Activated naive CD8-positive, alpha-beta T cell treated with anti-CD3 and anti-CD28 coated beads for 36 hours (primary cell): ENCODE measurements at places on chromosomes 7 and 10. TPM values are rescaled to one million over a fixed set of nuclear protein-coding genes. Genes with fewer than 3 reads are reported as not detected.

Gene GIGYF1
- total RNA-seq: 45.2 TPM

Gene JAZF1
- total RNA-seq: 7.4 TPM

Gene LRRC17
- not detected for total RNA-seq

Gene BAZ1B
- 108 TPM for total RNA-seq

- no peak for DNase-seq
Measured at GRCh38 chr7:113904521-113904920, 14.3 kb downstream of the PPP1R3A start.

DNA sequence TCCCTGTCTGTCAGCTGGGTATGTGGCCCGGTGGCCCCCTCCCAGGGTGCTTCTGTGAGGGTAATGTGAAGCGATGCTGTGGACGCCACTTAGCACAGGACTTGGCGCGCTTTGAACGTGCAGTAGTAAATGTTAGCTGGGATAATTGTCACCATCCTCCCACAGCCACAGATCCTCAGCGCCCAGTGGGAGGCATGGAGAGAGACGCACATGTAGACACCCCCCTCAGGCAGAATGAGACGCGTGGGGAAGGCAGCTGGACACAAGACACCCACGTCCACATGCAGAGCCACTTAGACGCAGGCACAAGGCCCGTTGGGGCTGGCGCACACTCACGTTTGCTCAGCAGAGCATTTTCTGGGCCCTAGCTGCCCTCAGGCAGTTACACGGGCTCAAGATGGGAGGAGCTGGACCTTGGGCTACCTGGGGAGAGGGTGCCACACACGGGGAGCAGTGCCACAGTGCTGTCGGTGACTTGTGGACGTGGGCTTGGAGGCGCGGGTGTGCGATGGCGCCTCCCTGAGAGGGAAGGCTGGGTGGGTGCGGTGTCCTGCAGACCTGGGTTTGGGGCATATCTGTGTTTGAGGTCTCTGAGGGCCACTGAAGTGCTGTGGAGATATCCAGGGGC is 26.4 kb downstream of the ADCYAP1R1 start:
- DNase-seq: no peak

DNA sequence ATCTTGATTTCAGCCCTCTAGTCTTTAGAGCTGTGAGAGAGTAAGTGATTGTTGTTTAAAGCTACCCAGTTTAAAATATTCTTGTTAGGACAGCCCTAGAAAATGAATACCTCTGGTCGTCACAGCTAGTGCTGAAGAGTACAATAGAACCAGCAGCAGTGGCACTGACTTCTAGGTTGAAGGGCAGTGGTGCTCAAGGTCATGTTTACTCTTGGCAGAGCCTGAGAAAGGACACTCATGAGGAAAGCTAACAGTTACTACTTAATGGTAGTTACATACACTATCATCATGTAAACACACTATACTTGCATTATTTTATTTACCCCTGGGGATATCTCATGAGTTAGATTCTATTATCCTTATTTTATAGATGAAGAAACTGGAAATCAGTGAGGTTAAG is 323.0 kb downstream of the SH2D4B start:
- DNase-seq: no peak

- no peak for DNase-seq
Measured at GRCh38 chr10:48466611-48467240, 138.1 kb downstream of the ARHGAP22 start.

GRCh38 chr10:123865350-123865749 is 26.3 kb downstream of the CPXM2 start:
- no peak for DNase-seq

DNA sequence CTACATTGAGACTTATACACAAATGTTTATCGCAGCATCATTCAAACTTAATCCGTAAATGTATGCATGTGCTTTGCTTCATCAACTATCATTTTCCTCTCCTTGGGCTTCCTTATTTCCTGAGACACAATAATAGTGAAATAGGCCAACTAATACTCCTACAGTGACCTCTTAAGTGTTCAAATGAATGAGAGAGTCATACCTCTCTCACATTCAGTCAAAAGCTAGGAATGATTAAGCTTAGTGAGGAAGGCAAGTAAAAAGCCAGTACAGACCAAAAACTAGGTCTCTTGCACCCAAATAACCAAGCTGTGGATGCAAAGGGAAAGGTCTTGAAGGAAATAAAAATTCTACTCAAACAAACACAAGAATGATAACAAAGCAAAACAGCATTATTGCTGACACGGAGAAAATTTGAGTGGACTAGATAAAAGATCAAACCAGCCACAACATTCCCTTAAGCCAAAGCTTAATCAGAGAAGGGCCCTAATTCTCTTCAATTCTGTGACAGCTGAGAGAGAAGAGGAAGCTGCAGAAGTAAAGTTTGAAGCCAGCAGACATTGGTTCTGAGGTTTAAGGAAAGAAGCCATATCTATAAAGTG is 72.3 kb downstream of the GLCCI1 start:
- no peak for DNase-seq

DNA sequence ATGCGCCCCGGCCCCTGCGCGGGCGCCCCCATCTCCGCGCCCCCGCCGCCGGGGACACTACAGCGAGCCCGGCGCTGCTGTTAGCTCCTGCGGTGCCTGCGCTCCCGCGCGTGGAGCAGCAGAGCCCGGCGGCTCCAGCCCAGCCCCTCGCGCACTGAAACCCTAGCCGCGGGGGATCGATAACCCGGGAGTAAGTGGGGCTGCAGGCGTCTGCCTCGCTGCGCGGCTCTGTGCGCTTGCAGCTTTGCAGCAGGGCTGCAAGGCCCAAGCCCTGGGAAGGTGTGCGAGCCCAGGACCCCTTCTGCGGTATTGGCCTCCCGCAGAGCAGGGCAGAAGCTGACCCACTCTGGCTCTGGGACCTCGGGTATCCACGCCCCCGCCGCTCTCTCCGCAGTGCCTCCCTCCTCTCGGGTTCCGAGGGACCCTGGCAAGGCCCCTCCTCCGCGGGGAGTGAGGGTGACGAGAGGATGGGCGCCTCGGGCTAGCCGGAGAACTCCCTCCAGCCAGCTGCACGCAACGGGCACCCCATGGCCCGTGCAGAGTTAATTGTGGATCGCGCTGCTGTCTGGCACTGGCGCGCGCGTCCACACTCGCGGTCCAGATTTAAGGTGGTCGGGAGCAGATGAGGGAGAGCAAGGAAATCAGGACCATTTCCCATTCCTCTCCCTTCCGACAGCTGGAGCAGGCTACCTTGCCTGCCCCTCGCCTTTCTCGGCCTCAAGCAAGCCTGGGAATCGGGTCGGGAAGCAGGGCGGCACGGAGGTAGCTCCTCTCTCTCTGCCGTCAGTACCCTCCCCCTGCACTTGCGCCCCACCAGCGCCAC is 2.1 kb downstream of the SHH start:
- DNase-seq: no peak

DNA sequence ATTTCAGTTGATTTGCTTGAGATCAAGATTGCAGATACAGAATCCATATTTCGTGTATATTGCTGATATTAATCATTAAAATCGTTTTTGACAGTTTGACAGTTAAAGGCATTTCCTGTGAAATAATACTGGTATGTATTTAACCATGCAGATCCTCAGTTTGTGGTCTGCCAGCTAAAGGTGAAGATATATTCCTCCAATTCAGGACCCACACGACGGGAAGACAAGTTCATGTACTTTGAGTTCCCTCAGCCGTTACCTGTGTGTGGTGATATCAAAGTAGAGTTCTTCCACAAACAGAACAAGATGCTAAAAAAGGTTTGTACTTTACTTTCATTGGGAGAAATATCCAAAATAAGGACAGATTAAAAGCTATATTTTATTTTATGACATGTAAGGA is 94.3 kb downstream of the PTEN start:
- DNase-seq: no peak

GRCh38 chr10:46541735-46542566 is 14.5 kb downstream of the GPRIN2 start:
- DNase-seq: no peak
